ENCODE measurements at places on chromosomes 5 and 9.

DNA sequence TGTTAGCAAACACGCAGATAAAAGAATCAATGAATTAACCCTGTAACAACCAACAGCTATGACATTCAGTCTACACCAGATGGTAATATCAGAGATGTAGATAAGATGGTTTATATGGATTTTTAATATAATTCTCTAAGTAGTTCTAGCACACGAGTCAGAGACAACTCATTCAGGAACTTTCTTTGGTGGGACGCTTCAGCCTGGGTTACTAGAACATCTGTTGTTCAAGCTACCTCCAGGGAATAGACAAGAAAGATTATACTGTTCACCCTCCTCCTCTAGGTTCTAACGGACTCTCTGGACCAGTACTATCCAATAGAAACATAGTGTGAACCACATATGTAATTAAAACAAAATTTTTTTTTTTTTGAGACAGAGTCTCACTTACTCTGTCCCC lies 73.8 kb downstream of the RAPGEF1 start:
- DNase-seq, result no peak

GRCh38 chr5:123448743-123449142 lies 25.5 kb upstream of the CEP120 start:
- no peak for DNase-seq

DNA sequence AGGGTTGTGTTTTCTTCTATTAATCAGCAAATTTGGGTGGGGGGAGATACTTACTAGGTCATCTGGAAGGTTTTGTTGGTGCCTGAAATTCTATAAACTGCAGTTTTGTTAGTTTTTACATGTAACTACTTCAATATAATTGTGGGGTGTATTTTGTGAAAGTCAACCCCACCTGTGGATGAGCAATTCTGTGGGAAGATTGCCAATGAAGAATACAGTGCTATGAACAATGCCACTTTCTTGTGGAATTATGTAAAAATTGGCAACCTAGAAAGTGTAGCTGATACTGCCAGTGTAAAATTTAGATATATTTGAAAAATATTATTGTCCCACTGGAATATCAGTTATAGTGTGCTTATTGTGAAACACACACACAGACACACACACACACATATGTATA lies 80.7 kb downstream of the VCAN start:
- no peak for DNase-seq

DNA sequence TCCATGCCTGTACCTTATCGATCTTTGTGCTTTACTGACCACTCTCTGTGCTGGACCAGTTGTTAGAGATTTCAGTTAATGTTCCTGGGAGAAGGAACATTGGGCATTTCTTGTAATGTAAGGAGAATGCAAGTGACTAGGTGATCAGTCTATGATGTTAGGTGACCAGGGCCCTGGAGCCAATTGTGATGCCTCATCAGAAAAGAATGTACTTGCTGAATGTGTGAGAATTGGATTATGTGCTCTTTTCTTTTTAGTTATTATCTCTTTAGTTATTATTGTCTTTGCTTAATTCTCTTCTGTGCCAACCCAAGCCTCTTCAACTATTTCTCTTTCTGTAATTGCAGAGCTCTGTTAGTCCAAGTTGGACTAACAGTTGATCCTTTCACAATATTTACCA lies 92.9 kb downstream of the LRRC70 start:
- DNase-seq, result no peak

DNA sequence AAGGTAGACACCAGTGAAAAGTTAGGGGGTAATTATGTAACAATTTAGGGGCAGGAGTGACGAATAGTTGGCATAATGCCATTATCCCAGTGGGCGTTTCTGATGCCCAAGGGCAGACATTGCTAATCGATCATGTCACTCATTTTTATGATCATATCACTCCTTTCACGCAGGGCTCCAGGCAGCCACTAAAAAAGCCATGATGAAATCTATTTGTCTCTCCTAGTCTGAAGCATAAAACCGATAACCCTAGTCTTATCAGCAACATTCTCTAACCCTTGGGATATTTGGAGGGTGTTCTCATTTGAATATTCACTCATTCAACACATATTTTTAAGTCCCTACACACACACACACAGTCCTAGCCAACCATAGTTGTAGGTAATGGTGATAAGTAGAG lies 114.9 kb downstream of the NMUR2 start:
- no peak for DNase-seq

DNA sequence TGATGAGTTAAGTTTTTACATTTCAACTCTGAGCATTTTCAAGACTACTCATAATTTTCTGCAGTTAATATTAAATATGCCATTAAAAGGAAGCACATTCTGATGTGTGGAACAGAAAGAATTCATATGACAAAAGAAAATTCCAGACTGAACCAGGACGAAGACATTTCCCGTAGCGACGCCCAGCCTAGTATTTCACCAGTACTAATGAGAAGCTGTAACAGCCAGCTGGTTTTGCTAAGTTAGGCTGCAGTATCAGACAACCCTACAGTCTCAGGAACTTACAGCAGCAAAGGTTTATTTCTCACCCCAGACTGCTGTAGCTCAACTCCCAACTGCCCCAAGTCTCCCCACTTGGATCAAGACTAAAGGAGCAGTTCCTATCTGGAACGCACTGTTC lies 91.6 kb downstream of the TMEM174 start:
- DNase-seq, result no peak

DNA sequence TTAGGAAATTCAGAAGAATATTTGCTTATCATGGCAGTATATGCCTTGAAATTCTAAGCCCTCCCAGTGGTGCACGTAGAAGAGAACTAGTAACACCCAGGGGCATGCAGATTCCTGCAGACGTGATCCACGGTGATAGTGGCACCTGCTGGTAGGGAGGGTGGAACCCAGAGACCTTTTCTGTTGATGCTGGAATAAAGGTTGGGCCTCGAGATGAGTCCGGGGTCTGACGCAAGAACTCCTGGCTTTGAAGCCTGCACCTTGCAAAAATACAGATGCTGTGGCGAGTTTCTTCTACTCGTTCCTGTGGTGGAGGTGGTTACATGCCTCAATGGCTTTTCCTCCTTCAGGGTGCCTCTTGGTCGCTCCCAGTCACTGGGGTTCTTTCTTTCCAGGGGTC lies 39.5 kb upstream of the PHF2 start:
- DNase-seq, result no peak

DNA sequence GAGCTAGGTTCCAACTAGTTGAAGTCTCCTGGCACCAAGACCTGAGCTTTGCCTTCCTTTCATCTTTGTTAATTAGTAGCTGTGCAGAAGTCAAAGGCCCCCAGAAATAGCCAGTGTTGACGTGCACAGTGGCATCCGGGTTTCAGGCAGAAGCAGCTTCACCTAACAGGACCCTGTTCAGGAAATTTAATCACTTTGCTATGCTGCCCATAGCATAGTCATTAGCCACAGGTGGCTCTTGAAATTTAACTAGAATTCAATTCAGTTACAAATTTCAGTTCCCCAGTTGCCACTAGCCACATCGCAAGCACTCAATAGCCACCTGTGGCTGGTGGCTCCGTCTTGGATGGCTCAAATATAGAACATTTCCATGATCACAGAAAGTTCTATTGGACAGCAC lies 179.1 kb downstream of the GOLPH3 start:
- DNase-seq, result no peak

DNA sequence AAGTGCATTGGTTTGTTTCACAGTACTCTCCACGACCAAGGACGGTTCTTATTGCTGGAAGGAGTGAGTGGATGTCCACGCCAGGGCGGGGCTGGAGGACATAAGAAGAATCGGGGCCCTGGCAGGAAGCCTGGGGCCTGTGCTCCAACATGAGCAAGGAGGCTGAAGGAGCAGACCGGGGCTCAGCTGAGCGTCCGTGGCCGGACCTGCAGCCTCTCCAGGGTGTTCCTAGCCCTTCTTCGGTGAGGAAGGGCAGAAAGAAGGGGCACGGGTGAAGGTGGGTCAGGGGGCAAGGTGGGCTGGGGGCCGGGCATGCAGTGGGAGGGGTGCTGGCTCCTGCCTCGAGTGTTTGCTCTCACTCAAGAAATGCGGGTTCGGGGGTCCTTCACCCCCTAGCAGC lies 18.1 kb downstream of the FAM78A start:
- no peak for DNase-seq
